ENCODE measurements at places on chromosomes 3 and 15. TPM values are rescaled to one million over a fixed set of nuclear protein-coding genes. Genes with fewer than 3 reads are reported as not detected.

Gene ERICH6
- total RNA-seq, result not detected

DNA sequence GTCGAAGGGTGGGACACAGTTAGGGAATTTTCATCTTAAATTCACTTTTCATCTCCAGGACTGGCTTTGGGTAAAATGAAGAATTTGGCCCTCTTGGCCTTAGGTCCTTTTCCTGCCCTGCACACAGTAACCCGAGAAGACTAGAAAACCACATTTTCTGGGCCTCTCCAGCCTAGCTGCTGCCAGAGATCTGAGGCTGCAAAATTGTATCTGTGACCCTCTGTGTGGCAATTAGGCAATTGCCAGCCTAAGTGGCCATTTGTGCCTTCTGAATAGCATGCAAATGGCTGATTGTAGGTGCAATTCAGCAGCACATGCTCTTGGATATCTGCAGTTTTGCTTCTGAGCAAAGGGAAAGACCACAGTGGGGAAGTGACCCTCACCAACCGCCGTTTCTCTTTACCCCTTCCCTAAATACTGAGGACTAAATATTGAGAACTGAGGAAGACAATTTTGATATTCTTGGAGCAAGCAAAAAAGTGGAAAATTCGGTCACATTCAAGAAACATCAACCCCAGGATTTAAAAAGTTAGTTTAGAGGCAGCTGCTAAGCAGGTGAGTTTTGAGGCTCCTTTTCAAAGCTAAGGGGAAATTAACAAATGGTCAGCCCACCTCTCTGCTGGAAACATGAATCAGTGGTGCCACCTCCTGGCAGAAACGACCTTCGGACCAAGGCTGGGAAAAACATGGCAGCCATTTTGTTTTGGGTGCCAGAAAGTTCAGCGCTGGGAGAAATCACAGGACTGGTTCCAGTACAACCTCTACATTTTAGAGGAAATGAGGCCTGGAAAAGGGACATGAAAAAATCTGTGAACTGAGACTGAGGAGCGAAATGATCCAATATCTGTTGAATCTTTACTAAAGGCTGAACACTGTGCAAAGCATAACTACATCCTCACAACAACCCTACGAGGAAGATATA is 56.6 kb upstream of the PRTG start:
- no peak for DNase-seq

DNA sequence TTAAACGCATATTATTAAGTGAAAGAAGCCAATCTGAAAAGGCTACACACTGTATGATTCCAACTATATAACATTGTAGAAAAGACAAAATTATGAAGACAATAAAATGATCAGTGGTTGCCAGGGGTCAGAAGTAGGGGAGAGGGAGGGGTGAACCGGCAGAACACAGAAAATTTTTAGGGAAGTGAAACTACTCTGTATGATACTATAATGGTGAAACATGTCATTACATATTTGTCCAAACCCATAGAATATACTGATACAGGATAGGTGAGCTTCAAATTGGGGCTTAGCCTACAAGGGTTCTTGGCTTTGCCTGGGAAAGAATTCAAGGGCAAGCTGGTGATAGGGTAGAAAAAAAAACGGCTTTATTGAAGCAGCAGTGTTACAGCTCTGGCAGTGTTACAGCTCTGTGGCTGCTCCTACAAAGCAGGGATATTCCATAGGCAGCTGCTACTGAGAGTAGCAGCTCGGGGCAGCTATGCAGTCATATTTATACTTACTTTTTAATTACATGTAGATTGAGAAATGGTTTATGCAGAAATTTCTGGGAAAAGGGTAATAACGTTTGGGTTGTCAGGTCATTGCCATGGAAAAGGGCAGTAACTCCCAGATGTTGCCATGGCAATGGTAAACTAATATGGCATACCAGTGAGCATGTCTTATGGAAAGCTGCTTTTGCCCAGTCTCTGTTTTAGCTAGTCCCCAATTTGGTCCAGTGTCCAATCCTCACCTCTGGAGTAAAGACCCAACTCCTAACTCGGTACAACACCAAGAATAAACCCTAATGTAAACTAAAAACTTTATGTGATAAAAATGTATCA is 125.1 kb upstream of the SLC25A36 start:
- DNase-seq, result no peak

DNA sequence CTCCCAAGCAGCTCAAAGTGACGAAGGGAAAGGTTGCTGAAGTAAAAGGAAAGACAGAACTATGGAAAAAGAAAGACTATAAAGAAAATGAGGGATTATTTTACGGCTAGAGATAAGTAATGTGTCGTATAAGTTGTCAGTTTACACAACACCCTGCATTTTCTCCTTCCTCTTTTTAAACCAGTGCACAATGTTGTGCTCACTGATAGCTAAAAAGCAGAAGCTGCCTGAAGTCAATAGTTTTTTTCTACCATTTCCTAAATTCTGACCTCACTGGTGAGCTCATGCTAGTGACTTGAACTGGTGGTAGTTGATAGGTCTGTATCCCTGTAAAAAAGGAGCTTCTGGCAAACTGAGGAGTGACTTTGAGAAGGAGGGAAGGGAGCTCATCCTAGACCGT is 368.6 kb upstream of the GBE1 start:
- DNase-seq, result no peak

GRCh38 chr3:39721076-39721475 is 88.3 kb upstream of the MYRIP start:
- DNase-seq, result no peak

Gene FSTL1
- 22.2 TPM for total RNA-seq

DNA sequence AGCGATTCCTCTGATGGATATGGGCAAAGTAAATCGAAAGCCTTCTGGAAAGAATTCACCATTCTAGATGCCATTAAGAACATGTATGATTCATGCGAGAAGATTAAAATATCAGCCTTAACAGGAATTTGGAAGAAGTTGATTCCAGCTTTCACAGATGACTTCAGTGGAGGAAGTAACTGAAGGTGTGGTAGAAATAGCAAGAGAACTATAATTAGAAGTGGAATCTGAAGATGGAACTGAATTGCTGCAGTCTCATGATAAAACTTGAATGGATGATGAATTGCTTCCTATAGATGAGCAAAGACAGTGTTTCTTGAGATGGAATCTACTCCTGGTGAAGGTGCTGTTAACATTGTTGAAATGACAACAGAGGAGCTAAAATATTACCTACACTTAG is 30.1 kb upstream of the TBC1D23 start:
- DNase-seq, result no peak

- DNase-seq, result no peak
Measured at GRCh38 chr3:143736205-143736997, 111.9 kb downstream of the SLC9A9 start.

DNA sequence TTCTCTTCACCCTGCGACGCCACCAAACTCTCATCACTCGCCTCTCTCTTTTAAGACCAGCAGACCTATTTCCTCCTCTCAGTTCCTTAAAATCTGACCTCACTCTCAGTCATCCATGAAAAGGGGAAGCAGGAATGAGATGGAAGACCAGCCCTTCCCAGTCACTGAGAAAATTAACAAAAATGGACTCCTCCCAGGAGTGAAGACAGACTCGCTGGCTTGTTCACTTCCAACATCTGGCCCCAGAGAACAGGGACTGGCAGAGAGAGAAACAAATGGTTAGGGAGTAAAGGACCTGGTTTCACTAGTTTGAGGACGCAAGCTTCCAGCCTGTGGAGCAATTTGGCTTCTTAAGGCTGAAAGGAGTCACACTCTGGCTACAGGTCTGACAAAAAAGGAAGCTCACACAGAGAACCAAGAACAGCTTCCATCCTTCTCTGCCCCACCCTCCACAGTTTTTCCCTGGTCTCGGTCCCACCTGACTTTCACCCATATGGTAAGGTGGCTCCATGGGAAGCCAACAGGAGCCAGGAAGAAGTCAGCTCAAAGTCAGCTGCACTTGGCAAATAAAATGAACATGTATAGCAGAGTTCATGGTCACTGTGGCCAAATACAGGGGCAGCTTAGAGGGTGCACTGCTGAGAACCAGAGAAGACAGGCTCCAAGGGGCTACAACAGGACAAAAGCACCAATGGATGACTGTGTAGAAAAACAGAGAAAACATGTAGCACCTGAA is 57.2 kb downstream of the ITGB5 start:
- DNase-seq, result no peak

DNA sequence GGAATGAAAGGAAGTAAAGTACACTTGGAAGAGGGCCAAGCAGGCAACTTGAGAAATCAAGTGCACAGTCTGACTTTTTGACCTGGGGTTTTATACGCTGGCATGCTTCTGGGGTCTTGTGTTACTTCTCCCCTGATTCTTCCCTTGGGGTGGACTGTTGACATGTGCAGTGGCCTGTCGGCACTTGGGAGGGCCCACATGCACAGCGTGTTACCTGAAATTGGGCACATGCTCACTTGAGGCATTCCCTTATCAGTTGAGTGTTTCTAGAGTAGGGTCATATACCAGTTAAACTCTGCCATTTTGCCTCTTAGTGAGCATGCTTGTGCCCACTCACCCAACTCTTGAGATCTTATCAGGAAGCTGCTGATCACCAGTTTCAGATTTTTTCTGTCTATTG is 329.1 kb upstream of the SOX2 start:
- no peak for DNase-seq

Gene FAM3D
- total RNA-seq, result 107 TPM

- DNase-seq, result no peak
Measured at GRCh38 chr3:112377568-112378071, 44.7 kb downstream of the CD200 start.

GRCh38 chr3:35241236-35241635 is 398.1 kb upstream of the ARPP21 start:
- no peak for DNase-seq

GRCh38 chr3:187742351-187743171 is 2.7 kb downstream of the BCL6 start:
- DNase-seq, result peak; percentile 41

Gene SEMA3G
- total RNA-seq, result 19.8 TPM

DNA sequence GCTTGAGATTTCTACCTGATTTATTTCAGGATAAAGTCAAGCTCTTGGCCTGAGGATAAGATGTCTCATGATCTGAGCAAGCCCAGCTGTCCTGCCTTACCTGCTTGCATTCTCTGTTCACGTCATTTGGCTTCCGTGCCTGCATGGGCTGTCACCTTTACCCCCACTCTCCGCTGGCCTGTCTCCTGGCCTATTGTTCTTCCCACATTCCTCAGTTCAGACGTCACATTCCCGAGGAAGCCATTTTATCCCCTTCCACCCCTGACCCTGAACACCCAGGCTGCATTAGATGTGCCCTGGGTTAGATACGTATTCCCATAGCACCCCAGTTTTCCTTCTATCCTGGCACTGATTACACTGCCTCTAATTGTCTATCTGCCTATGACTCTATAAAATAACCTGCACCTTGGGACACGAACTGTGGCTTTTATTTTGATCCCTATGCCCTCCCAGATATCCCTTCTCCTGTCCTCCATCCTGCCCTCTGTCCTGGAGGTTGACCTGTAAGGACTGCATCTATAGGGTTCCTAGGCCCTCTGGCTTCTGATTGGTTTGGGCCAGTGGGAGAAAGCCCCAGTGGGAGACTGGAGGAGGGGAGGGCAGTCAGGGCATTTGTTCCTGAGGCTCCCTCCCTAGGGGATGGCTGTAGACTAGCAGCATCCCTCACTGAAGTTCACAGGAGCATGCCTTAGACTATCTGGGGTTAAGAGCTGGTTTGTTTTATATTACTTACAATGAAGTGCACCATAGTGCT is 19.2 kb upstream of the UBE2Q2 start:
- DNase-seq, result no peak

Gene CFAP44
- total RNA-seq, result 12.4 TPM

Gene EPHA6
- total RNA-seq, result 2.1 TPM

DNA sequence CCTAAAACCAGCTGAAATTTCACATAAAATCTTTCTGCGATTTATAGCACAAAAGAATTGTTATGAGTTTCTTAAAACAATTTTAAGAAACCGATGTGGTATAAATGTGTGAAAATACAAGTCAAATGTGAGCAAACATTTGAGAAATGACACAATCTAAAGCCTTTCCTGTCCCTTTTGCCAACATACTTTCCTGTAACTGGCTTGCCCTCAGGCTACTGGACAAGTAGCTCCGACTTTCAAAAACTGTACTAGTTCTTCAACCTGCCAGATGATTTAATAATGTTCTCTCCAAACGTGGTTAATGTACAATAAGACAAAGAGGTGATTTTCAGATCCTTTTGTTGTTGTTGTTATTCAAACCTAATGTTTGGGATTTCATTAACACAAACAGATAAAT is 105.9 kb upstream of the ARHGEF26 start:
- DNase-seq, result no peak

DNA sequence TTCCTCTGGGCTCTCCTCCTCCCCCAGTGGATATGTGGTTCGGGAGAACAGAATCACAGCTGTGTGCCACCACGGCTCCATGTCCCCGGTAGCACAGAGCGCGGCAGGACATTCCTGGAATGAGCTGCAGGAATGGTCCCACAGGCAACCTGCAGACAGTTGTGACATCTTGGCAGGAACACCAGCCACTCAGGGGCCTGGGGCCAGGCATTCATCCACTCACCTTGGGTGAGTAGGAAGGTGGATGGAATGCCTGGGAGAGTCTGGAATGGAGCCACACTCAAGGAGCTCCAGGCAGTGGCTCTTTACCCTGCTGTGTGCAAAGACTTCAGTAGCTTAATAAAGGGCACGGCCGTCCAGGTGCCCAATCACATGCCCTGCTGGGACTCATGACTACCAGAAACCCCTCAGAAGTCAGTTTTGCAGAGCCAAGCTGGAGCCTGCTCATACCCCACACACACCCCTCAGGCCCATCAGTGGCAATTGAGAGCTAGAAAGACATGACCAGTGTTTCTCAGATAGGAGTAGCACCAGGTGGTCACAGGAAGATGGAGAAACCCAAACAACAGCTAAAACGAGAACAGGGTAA is 117.3 kb upstream of the PRR20G start:
- DNase-seq, result no peak

- no peak for DNase-seq
Measured at GRCh38 chr3:175751089-175751488, 892.0 kb downstream of the NAALADL2 start.

Gene GOLGA8J
- not detected for total RNA-seq

DNA sequence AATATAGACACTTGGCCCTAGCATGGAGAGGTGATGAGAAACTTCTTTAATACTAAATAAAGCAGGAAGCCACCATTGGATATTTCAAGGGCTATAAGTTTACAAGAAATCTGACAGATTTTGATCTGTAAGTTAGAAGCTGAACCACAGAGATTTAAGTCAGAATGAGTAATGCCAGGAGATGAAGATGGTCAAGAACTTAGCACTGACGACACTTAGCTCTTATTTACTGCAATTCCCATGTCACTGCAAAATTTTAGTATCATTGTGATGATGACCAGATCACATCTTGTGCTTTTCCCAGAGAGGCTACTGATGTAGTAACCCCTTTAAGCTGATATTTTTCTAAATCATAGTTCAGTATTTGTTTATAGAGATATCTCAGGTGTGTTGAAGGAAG is 59.4 kb upstream of the CD96 start:
- DNase-seq, result no peak

Data from Peyer's patch (tissue), 4 donors.